KBM-7 (cell line): ENCODE measurements at places on chromosomes 4 and X.

GRCh38 chrX:63349307-63349706 is 1.8 kb downstream of the SPIN4 start:
- DNase-seq = peak; percentile 79

GRCh38 chrX:38375891-38376290 is 23.5 kb downstream of the OTC start:
- DNase-seq = peak; percentile 41

DNA sequence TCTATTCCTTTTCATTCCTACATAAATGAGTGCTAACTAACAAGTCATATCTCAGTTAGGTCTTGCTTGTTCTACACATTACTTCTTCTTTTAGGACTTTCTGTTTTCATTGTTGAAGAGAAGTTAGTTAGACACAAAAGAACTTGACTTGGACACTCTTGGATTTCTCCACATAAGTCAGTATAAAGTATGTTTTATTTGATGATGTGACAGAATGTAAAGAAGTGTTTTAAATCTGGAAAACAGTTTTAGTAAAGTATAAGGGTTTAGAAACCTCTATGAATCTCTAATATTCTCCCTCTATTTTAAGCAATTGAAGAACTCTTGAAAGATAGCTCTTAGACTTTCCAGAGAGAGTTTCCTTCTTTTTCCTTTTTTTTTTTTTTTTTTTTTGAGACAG is 38.6 kb upstream of the TMEM33 start:
- DNase-seq = no peak

DNA sequence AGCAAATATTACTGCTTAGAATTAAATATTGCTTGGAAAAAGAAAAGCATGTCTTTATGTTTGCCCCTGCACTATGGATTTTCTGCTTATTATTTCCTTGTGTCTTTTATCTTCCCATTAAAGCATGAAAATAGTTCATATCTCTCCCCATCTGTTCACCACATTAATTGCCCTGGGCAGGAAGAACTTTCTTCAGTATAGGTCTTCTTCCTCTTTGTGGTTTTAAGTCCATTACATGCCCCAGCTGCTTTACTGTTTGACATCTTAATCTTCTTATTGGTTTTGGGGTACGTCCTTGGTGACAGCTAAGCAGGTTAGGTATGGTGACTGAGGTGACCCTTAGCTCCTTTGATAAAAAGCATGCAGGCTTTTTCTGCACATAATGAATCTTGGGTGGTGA is 157.3 kb downstream of the AASDH start:
- peak; percentile 78 for DNase-seq

- no peak for DNase-seq
These were observed 1.4 kb upstream of the FAM53A start for GRCh38 chr4:1685235-1686150.

GRCh38 chr4:157057218-157057617 is 18.7 kb upstream of the GLRB start:
- no peak for DNase-seq

- DNase-seq = no peak
These were observed 27.4 kb upstream of the IRAK1 start for GRCh38 chrX:154046940-154047610.

DNA sequence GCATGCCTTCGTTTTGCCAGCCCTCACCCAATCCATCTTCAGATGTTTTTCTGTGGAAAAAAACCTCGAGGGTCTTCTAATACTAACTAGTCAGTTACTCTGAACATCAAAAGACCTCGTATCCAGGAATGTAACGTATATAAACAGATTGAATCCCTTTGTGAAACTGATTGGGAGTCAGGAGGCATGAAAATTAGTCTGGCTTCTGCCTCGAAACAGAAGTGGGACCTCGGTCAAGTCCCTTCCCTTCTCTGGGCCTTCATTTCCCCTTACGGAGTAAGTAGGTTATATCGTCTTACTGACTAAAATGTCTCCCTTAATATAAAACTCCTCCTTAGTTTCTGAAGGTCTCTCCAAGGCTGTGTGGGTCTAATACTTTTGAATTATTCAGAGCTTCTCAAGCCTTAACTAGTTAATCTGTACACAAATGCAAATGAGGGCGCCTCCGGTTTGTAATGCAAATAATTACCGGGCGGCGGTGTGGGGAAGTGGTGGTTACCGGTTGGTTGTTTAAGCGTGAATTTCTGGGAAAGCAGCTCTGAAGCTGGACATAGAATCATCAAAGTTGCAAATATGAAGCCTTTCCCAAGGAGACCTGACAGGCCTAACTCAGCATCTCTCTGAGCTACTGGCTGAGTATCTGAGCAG is 11.4 kb upstream of the NKRF start:
- peak; percentile 78 for DNase-seq

DNA sequence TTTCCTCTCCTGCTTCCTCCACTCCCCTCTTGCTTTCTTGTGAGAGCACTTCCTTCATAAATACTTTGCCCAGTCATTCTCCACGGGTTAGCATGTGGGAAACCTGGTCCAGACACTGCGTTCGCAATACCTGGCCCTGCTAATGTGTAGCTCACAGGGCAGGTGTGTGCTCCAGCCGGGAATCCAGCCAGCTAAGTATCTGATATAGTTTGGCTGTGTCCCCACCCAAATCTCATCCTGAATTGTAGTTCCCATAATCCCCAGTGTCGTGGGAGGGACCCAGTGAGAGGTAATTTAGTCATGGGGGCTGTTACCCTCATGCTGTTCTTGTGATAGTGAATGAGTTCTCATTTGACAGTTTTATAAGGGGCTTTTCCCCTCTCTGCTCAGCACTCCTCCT is 32.2 kb upstream of the STX18 start:
- no peak for DNase-seq

- DNase-seq = peak; percentile 13
These were observed 986.0 kb downstream of the CCSER1 start for GRCh38 chr4:91113130-91113706.

DNA sequence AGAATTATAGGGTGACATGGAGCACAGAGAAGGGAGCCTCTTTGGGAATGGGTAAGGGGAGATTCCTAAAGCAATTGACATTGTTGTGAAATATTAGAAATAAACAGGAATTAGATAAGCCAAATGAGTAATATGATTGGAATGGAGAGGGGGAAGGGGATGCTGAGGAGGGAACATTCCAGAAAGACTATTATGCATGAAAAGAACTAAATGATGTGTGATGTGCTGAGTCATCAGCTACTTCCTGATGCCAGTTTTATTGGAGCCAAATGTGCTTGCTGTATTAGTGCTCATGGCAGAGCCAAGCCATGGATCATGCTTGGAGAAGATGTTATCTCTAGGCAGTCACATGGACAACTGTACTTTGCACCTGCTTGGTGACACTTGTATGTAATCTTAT is 189.0 kb upstream of the HCCS start:
- no peak for DNase-seq

- no peak for DNase-seq
These were observed 504.6 kb downstream of the IQCM start for GRCh38 chr4:149311076-149311475.

GRCh38 chr4:128285085-128285997 is 2.3 kb downstream of the PGRMC2 start:
- DNase-seq = no peak

GRCh38 chr4:172555725-172556124 is 612.9 kb upstream of the GALNT7 start:
- no peak for DNase-seq

GRCh38 chr4:18318682-18319388 is 297.3 kb upstream of the LCORL start:
- no peak for DNase-seq

GRCh38 chr4:88674565-88674964 is 23.1 kb downstream of the NAP1L5 start:
- DNase-seq = no peak

GRCh38 chrX:54446084-54446483 is 5.9 kb downstream of the TSR2 start:
- no peak for DNase-seq

DNA sequence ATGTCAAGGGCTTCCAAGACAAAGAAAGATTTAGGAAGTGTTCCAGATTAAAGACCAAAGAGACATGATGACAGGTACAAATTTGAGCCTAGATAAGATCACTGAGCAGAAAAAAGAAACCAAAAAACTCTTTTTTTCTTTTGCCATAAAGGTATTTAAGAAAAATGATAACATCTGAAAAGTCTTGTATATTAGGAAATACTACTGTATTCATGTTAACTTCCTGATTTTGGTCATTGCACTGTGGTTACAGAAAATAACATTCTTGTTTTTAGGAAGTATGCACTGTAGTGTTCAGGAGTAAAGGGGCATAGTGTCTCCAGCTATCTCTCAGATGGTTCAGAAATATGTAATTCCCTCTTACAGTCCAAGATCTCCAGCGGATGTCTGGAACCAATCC is 37.1 kb downstream of the RWDD4 start:
- DNase-seq = peak; percentile 63

DNA sequence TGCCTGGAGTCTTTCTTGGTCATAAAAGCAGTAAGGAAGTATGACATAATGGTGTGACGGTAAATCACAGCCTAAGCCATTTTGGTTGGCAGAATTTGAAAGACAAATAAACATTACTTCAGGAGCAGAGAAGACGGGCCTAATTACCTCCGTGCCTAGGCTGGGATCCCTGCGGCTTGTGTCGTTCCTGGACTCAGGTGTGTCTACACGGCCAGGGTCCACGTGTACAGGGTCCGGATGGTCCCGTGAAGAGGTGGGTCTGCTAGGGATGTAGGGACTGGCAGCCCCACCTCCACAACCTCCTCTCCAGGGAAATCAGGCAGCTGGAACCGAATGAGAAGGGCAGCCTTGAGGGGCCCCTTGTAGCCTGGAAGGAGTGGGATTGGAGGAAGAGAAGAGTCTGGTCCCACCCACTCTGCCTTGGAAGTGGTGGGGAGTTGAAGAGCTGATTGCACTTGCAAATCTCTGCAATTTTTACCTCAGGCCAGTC is 55.4 kb upstream of the PLAC1 start:
- DNase-seq = no peak

DNA sequence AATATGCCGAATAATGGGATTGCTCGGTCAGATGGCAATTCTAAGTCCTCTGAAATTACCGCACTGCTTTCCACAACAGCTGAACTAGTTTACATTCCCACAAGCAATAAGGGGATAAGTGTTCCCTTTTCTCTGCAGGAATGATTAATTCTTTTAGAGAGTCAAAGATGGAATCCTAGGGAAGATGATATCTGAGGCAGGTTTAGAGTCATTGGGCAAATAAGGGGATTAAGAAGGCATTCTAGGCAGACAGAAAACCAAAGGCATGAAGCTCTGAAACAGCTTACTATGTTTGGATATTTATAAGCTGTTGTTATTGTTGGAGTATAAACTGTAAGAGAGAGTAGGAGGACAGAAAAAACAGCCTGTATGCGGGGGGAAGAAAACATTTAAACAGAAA is 85.7 kb downstream of the TET2 start:
- DNase-seq = no peak

GRCh38 chr4:72919937-72920336 is 149.6 kb downstream of the COX18 start:
- no peak for DNase-seq

GRCh38 chr4:48909697-48910096 is 3.1 kb upstream of the OCIAD2 start:
- no peak for DNase-seq

DNA sequence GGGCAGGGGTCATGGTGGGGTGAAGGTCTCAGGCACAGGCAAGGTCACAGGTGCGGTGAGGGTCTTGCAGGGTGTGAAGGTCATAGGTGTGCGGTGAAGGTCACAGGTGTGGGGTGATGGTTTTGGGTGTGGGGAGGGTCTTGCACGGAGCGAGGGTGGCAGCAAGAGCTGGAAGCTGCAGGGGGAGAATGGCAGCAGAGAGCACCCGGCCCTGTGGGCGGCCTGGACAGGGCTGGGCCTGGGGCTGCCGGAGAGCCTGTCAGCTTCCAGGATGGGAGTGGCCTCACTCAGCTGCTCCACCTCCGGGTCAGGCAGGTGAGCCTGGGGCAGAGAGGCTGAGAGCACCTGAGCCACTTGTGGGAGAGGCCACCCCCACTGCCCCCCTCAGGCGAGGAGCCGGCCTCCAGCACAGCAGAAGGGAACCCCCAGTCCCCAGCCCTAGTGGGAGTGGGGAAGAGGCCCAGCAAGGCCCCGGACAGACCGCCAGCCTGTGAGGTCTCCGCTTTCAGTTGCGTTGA is 1.5 kb downstream of the MSANTD1 start:
- DNase-seq = no peak

DNA sequence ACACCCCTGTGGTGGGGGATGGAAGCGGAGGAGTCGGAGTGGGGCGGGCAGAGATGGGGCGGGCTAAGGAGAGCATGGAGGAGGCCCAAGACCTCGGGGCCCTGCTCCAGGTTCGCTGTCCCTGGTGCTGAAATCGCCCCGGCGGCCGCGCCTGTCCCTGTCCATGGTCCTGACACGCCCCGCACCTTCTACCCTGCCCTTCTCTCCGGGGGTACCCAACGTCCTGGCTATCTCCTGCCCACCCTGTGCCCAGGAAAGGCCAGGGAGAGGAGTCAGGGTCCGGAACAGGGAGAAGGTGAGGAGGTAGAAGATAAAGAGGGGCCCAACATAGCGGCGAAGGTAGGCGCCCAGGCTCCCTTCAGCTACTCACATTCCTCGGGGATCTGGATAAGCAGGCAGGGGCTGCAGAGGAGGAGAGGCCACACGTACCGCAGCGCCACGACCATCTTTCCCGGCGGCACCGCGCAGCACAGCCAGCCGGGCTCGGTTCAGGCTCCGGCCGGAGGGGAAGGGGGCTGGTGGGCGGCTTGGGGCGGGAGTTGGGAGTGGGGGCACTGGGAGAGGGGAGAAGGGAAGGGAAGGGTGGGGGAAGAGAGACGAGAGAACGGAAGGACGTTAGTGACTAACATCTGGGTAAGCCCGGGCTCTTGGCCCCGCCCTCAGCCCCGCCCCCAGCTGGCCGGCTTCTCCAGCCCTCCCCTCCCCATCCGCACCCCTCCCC is 10.4 kb downstream of the L1CAM start:
- peak; percentile 86 for DNase-seq

- DNase-seq = peak; percentile 45
These were observed 30.3 kb upstream of the ENOX2 start for GRCh38 chrX:130933358-130933757.

DNA sequence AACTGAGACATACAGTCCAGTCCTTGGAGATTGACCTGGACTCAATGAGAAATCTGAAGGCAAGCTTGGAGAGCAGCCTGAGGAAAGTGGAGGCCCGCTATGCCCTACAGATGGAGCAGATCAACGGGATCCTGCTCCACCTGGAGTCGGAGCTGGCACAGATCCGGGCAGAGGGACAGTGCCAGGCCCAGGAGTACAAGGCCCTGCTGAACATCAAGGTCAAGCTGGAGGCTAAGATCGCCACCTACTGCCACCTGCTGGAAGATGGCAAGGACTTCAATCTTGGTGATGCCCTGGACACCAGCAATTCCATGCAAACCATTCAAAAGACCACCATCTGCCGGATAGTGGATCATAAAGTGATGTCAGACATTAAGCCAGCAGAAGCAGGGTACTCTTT is 20.4 kb upstream of the FRMPD3 start:
- peak; percentile 51 for DNase-seq

GRCh38 chr4:165440415-165441158 is 61.8 kb downstream of the CPE start:
- DNase-seq = no peak

GRCh38 chr4:2260344-2261109 is 1.4 kb downstream of the MXD4 start:
- no peak for DNase-seq

- no peak for DNase-seq
These were observed 1093.0 kb upstream of the TENM3 start for GRCh38 chr4:181150191-181150590.
